ENCODE measurements at places on chromosomes 16 and 17.

- no peak for DNase-seq
Observed at GRCh38 chr17:39867084-39867879, 720 bp upstream of the ZPBP2 start.

DNA sequence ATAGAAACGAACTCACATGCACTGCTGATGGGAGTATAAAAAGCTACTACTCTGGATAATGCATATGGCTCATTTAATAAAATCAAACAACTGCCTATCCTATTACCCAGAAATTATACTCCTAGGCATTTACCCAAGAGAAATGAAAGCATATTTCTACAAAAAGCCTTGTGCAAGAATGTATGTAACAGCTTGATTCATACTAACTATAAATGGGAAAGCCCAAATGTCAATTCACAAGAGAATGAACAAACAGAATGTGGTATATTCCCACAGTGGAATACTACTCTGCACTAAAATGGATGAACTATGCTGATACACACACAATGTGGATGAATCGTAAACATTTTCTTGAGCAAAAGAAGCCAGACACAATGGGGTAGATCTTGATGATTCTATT is 38.4 kb downstream of the KIAA0753 start:
- no peak for DNase-seq

DNA sequence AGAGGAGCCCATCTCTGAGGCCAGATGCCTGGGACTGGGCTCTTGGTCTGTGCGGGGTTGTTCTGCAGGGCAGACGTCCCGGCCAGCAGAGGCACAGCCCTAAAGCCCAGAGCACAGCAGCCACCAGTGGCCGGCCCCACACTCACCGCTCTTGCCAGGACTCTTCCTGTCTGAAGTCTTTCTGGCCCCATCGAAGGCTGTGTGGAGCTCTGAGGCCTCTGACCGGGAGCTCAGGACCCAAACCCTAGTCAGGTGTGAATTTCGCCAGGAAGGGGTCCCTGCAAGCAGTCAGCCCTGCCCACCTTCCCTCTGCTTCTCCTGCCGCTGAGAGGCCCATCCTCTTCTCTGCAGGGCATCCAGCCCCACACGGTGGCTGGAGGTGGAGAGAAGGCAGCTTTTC is 10.7 kb downstream of the ACSF3 start:
- no peak for DNase-seq

DNA sequence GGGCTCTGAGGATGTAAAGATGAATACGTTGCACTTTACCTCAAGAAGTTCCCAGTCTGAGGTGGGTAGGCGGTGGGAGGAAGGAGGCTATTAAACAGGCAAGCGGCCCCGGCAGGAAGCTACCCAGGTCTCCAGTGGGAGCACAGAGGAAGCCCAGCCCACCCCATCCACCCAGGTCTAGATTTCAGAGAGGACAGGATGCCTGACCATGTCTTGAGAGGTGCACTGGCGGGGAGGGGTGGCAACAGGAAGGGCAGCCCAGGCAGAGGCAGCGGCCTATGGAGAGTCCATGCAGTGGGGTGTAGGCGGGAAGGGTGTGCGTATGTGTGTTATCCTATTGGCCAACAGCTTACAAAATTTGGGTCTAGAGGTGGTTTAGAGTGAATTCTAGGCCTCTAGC is 13.9 kb downstream of the SARM1 start:
- DNase-seq = no peak

GRCh38 chr16:5634666-5635180 is 537.1 kb upstream of the EEF2KMT start:
- DNase-seq = no peak

DNA sequence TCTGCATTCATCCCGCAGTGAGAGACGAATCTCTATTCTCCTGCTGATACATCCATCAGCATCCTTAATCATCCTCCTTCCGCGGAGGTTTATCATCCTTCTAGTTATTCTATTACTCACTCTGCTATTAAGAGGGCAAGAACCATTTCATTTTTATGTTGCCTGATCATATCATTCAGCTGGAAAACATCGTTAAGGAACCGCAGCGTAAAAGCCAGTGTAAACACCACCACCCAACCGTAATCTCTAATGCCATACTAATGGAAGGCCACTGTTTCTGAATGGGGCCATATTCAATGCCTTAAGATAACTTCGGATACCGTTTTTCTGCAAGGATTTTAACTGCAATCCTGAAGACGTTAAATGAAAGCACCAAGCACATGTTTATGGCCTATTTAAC is 36.7 kb upstream of the ERCC4 start:
- no peak for DNase-seq

GRCh38 chr17:44318077-44318892 is 6.3 kb downstream of the SLC25A39 start:
- DNase-seq = no peak

DNA sequence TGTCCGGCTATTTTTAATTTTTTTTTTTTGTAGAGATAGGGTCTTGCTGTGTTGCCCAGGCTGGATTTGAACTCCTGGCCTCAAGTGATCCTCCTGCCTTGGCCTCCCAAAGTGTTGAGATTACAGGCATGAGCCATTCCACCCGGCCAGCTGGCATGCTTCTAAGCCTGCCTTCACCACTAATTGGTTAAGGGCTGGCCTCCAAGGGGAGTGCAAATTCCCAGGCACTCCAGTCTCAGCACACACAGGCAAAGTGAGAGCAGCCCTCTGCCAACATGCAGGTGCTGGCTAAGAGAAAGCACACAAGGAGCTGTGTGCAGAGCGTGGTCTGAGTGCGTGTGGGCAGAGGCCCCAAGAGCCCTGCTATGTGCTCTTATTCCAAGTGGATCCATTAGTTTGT is 149.8 kb upstream of the HS3ST2 start:
- no peak for DNase-seq

DNA sequence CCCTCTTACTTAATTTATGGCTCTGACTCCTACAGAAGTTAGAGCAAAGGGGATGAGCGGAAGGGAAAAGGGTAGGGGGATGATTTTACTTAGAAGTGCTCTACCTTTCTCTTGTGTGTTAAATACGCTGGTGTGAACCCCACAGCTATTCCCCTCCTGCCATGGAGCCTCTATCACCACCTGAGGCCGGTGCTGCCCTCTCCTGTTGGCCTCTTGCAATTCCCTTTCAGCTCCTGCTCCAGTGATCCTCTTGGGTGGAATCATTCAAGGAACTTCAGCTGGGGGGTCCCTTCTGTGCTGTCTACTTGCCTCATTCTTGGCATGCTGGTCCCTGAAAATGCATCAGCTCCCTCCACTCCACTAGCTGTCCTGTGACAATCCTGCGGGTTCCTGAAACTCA is 41.8 kb upstream of the CDH8 start:
- DNase-seq = no peak

GRCh38 chr17:42025191-42025579 is 5.3 kb downstream of the NKIRAS2 start:
- DNase-seq = no peak

GRCh38 chr16:79287424-79287917 is 313.1 kb downstream of the MAF start:
- no peak for DNase-seq

- DNase-seq = no peak
Observed at GRCh38 chr16:25109643-25110042, 1.9 kb upstream of the LCMT1 start.

- DNase-seq = peak; percentile 100
Observed at GRCh38 chr17:82098169-82098938, at the start of gene FASN. FASN (minus strand) TSS chr17:82098236; CDS start chr17:82096445, 1,791 bp downstream.

DNA sequence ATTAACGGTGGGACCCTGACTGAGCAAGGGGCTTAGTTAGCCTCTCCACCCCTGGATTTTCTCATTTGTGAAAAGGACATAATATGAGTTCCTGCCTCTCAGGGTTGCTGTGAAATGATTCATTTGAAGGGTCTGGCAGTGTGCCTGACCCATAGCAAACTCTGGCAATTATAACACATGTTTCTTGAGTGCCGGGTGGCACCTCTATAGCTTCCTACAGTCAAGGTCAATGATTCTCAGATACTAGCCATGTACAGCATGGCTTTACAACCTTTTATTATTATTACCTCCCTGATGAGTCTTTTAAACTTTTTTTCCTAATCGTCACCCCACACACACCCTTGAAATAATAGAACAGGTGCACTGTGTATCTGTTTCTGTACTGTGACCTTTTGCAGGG is 42.1 kb downstream of the TMEM114 start:
- DNase-seq = no peak

- DNase-seq = no peak
Observed at GRCh38 chr16:4979164-4979563, 21.0 kb downstream of the SEC14L5 start.

DNA sequence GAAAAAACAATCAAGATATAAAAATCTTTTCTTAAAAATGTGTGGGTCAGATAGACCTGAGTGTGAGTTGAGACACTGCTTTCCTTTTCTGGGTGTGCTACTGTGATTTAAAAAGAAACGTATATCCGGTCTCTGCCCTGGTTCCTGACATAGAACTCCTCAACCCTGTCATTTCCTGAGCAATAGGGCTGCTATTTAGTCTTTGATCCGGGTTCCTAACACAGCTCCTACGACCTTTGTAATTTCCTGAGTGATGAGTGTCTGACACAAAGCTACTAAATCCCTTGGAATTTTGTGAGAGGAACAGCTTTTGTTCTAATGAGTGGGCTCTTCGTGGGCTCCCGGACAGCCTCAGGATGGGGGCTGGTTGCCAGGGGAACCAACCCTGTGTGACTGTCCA is 93.9 kb upstream of the FA2H start:
- no peak for DNase-seq

GRCh38 chr17:63425483-63425882 is 20.6 kb downstream of the CYB561 start:
- no peak for DNase-seq

- peak; percentile 98 for DNase-seq
Observed at GRCh38 chr17:17823433-17824118, 13.2 kb downstream of the SREBF1 start.

GRCh38 chr16:57960826-57961472 is 10.0 kb downstream of the CNGB1 start:
- no peak for DNase-seq

GRCh38 chr16:31395647-31396046 is 2.5 kb downstream of the ITGAD start:
- DNase-seq = no peak

DNA sequence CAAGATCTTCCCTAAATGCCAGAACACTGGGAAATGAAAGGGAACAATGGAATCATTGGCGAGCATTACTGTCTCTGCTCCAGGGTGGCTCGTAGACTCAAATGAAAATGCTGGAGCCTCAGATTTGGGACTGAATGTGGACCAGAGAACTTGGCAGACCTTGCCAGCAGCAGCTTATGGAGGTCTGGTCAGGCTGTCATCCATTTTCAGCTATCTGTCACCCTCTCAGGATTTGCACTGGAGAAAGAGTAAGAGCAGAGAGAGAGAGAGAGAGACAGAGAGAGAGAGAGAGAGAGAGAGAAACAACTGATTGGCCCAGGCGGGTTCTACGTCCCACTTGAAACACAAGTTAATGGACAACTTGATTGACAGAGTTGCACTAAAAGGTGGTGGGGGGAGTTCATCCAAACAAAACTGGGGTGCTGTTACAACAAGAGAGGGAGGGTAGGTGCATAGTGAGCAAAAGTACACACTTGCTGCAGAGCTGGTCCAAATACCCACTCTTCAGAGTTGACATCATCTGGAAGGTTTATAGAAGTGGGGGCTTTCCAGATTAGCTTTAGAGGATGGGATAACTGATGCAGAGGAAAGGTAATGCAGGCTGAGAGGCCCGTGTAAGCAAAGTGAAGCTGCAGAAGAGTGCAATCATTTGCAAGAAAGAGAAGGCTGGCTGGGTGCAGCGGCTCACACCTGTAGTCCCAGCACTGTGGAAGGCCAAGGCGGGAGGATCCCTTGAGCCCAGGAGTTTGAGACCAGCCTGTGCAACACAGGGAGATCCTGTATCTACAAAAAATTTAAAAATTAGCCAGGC is 16.5 kb upstream of the NSMCE1 start:
- no peak for DNase-seq

GRCh38 chr17:43660816-43661493 is 767 bp downstream of the MEOX1 start:
- no peak for DNase-seq

DNA sequence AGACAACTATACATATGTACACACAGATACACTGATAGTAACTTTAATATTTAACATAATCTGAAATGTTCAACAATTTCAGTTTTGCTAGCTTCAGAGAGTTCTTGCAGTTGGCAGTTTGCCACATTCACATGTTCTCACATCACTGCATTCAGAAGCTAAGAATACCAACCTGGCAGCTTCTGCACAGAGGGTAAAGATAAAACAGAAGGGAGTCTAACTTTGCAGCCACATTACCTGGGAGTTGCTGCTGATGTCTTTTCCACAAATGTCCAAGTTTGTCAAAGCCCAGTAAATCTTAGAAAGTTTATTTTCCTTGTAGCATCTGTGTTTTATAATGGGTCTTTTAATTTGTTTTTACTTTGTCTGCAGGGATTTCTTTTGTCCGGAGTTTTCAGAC is 332.0 kb downstream of the BCAS3 start:
- no peak for DNase-seq

DNA sequence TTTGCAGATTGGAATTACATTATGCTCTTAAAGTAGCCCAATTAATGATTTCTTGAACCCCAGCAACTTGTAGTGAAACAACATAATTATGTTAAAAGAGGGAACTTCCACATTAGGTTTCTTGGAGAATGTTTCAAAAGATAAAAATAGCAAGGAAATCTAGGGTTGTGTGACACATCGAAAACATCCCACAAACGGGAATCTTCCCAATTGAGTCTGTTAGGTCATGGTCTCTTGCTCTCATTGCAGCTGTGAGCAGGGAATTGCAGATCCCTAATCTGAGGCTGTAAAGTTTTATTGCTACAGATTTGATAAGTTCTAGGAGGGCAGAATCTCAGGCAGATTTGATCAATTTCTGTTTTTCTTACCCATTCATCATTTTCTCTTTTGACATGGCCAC is 6.7 kb upstream of the LPO start:
- DNase-seq = no peak

DNA sequence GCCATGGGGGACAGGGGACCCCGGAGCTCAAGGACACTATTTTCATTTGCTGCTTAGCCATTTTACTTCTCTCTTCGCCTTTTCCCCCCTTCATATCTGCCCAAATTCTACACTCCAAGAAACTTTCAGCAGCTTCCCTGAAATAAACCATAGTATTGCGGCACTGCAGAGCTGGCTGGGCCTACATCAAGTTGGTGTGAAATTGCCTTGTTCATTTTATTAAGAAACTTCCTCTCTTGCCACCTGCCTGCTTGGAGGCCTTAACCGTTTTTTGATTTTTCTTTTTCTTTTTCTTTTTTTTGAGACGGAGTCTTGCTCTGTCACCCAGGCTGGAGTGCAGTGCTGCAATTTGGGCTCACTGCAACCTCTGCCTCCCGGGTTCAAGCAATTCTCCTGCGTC is 7.4 kb upstream of the CPNE2 start:
- no peak for DNase-seq

DNA sequence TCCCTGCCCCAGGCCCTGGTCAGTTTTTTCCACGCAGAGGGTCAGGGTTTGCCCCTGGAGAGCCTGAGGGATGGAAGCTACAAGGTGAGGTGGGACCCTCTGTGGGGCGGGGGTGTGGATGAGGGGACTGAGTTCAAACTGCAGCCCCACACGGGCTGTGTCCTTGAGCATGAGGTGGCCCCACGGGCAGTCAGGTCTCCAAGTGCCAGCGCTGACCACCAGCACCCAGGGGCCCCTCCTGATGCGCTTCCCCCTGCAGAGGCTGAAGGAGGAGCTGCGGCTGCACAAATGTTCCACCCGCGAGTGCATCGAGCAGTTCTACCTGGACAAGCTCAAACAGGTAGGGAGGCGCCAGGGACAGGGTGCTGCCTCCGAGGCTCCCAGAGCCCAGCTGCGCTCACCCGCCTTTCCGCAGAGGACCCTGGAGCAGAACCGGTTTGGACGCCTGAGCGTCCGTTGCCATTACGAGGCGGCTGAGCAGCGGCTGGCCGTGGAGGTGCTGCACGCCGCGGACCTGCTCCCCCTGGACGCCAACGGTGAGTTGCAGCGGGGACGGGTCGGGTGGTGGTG is 4.3 kb downstream of the TSR3 start:
- DNase-seq = no peak
